ENCODE measurements at places on chromosomes 4 and X.

GRCh38 chr4:20423420-20423819 is 171.7 kb downstream of the SLIT2 start:
- DNase-seq: no peak

DNA sequence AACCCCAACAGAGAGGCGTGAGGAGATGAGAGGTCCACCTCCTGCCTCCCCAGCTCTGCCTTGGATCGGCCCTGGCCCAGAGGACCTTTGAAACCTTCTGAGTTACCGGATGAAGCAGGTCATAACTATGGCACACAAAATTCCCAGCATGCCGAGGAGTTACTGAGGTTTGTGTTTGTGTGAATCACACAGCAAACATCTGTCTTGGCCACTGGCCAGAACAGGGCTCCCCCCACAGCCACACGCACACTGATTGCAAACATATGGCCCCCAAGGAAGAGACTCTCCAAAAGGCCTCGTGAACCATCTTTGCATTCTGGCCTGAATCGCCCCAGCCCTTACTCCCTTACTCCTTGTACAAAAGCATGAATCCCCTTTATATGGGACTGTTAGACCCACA is 18.9 kb downstream of the RPS4X start:
- no peak for DNase-seq

- DNase-seq: no peak
These were observed 236.8 kb upstream of the VCX start for GRCh38 chrX:7606039-7606652.

- DNase-seq: no peak
These were observed 198.6 kb downstream of the MAGEB5 start for GRCh38 chrX:26414534-26414933.

GRCh38 chr4:25811374-25811690 is 51.5 kb downstream of the SEL1L3 start:
- DNase-seq: no peak

GRCh38 chr4:86955888-86956451 is 21.2 kb downstream of the AFF1 start:
- no peak for DNase-seq

DNA sequence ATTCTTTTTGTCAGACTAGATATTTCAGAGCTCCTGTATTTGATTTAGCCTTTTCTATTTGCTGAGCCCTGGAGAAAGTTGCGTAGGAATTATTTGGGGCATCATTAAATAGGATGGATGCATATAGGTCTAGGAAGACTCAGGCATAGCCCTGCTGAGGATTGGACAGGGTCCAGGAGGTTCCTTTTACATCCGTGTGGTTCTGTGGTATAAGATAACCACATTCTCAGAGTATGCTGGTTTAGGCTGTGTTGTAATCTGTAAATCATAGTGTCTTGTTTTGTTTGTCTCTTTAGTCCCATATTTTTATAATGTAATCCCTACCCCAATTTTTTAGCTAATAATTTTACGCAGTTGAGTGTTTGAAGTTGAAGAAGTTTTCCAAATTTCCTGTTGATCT is 513.7 kb downstream of the RPA4 start:
- DNase-seq: no peak

- DNase-seq: no peak
These were observed 668.5 kb downstream of the PCDH18 start for GRCh38 chr4:136863756-136864155.

- no peak for DNase-seq
These were observed 311.8 kb upstream of the SMIM31 start for GRCh38 chr4:164442180-164442579.

DNA sequence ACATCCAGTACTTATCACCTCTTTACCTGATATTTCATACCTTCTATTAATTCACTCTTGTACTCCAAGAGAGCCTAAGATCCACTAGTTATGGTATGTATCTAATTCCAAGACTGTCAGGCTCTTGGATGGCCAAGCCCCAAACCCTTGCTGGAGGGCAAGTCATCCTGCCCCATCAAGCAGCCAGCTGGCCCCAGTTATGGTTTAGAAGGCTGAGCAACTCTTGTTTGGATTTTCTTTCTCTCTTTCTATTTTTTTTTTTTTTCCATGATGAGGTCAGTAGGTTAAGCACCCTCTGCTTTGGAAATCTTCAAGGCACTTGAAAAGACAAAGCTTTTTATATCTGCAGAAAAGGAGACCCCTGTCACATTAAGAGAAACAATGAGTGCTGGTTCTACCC is 10.9 kb upstream of the FGF16 start:
- no peak for DNase-seq

DNA sequence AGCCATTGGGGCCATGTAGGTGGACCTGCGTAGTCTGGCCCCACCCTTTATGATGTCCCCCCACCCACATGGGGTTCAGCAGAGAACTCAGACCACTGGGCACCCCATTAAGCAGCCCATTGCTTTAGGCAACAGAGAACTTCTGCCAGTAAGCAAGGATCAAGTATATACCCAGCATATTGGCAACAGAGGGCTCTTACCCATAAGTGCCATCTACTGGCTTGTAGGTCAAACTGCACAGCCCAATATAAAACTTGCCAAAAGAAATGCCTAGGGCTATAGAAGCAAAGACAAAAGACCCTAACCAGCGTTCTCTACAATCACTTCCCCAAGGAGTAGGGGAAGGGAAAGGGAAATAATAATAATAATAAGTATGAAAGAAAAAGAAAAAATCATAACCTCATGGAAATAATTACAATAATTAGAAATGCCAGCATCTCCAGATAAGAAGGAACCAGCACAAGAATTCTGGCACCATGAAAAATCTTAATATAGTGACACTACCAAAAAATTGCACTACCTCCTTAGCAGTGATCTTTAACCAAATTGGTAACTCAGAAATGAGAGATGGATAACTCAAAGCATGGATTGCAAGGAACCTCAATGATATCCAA is 1090.7 kb downstream of the FAT4 start:
- DNase-seq: no peak

GRCh38 chr4:170887396-170887795 is 797.6 kb upstream of the AADAT start:
- DNase-seq: no peak

DNA sequence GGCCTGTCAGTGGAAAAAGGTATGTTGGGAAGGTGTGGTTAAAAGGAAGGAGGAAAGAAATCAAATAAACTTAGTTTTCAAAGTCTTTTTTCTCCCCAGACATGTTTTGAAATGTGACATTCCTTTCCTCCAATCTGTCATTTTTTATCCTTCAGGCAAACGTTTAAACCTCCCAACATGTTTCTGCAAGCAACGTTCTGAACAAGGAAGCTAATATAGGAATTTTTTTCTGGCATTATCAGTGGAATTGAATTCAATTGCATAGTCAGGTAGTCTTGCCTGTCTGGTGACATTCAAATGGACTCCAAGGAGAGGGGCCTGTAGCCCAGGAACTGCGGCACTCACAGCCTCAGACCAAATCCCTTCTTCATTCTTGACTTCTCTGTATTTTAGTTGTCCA is 30.0 kb upstream of the RASSF6 start:
- no peak for DNase-seq

DNA sequence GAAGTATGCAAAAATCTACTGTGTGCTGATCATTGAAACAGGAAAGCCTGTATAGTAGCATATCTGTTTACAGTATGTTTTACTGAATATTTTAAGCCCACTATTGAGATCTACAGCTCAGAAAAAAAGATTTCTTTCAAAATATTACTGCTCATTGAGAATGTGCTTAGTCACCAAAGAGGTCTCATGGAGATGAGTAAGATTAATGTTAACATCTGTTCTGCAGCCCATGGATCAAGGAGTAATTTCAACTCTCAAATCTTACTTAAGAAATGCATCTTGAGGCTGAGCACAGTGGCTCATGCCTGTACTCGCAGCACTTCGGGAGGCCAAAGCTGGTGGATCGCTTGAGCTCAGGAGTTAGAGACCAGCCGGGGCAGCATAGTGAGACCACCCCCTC is 3.3 kb downstream of the RNF4 start:
- DNase-seq: no peak

GRCh38 chr4:167826281-167826680 is 266.1 kb upstream of the ANXA10 start:
- no peak for DNase-seq

DNA sequence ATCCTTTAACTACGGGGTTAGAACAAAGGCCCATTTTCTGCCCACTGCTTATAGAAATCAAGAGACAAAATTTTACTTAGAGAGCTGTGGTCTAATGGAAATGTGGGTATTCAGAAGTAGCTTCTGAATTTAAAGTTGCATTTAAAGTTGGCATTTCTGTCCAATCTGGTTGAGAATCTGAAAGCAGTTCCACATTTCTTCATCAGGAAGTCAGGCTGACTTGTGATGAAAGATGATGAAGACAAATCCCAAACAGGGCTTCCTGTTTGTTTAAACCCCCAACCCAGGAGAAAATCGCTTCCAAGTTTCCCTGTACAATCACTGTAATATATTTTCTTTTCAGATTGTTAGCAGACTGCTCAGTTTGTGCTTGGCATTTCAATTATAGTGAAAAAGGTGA is 345.3 kb downstream of the SPRY1 start:
- no peak for DNase-seq

DNA sequence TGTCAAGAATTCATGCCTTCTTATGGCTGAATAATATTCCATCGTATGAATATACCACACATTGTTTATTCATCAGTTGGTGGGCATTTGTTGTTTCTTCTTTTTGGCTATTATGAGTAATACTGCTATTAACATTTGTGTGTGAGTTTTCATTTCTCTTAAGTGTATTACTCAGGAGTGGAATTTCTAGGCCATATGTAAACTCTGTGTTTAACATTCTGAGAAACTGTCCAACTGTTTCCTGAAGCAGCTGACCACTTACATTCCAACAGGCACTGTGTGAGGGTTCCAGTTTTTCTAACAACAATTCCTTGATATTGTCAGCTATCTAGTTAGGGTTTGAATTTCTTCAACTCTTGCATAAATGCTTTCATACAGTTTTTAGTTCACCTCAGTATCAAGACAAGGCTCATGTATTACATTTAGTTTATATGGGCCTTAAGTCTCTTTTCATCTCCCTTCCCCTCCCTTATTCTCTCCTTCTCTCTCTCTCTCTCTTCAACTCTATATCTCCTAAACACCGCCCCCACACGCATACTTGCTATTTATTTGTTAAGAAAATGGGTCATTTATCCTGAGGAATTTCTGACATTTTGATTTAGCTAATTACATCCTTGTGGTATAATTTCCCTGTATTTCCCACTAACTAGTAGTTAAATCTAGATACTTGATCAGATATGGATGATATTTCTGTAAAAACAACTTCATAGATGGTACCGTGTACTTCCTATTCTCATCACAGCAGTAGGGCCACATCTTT is 77.4 kb downstream of the WDR19 start:
- DNase-seq: no peak

GRCh38 chr4:184400891-184401290 is 73.5 kb downstream of the IRF2 start:
- no peak for DNase-seq

DNA sequence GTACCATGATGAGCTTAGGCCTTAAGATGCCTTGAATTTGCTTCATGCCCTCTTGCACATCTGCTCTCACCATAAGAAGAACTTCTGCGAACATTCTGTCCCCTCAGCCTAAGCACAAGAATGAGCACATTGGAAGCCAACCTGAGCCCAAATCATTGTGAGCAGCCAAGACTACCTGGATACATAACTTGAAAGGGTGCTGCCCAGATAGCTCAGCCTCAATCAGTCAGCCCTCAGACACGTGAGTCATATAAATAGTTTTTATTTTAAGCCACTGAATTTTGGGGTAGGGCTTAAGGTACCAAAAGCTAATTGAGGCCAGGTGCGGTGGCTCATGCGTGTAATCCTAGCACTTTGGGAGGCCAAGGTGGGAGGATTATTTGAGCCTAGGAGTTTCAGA is 27.5 kb upstream of the BBS12 start:
- DNase-seq: no peak

GRCh38 chrX:23887451-23887850 is 20.3 kb downstream of the APOO start:
- DNase-seq: no peak

DNA sequence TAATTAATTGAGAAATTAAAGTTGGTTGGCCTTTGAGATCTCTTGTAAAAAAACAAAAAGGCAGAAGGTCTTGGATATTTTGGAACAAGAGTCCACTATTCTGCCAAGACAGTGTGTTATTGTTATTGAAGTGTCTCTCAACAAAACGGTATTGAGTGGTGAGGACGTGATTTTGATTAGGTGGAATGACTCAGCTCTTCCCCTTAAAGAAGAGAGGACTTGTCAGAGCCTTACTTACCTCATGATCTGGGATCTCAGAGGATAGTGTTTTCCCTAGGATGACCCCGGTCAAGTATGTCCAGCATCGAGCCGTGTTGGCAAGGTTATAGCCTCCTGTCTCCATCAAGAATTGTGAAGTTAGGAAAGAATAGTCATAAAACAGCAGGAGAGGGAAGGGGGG is 110.9 kb downstream of the HDAC8 start:
- no peak for DNase-seq

DNA sequence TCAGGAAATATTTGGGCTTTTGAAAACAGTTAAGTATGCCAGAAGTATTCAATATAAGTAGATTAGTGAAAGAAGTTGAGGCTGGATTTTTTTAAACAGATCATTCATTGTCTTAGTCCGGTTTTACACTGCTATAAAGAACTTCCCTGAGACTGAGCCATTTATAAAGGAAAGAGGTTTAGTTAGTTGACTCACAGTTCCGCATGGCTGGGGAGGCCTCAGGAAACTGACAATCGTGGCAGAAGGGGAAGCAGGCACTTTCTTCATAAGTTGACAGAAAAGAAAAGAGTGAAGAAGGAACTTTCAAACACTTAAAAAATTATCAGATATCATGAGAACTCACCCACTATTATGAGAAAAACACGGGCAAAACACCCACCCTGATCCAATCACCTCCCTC is 31.1 kb upstream of the CYLC1 start:
- no peak for DNase-seq

DNA sequence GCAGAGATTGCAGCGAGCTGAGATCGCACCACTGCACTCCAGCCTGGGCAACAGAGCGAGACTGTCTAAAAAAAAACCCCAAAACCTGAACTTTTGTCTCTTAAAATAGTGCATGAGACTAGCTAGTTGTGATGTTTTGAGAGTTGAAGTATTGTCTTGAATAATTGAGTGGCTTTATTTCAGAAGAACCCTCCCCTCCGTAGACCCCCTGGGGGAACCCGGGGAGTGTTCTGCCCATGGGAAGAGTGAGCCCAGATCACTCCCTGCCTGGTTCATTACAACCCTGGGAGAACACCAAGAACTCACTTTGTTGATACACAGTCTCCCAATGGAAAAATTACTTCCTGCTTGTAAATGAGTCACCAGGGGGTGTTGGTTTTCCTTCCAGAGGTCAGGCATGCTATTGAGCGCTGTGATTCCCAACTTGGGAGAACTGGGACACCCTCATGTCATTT is 65.3 kb upstream of the SHISA3 start:
- DNase-seq: no peak

Measured in NCI-H1048 (cell line).